ENCODE measurements at places on chromosomes 6 and 20.

DNA sequence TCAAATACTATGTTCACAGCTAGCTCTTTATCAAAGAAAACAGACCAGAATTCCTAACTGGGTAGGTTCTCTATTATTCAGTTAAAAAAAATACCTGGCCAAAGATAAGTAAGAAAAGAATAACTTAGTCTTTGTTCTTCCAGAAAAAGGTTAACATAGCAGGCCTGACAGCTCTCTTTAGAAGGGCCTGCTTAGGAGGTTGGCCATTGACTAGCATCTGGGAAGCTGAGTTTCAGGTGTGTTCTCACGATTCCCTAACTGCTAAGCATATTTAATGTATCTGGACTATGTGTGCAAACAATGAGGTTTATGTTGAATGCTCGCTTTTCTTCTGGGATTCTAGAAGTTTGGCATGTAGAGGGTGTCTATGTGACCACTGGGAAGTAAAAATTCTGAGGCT lies 618.9 kb downstream of the HACE1 start:
- no peak for DNase-seq

GRCh38 chr20:347640-348484 lies 951 bp downstream of the NRSN2 start:
- DNase-seq = peak; percentile 99

GRCh38 chr20:1827974-1828785 lies 67.0 kb upstream of the SIRPA start:
- DNase-seq = peak; percentile 94

- DNase-seq = no peak
Measured at GRCh38 chr20:46720776-46721425, 11.5 kb downstream of the SLC2A10 start.

- no peak for DNase-seq
Measured at GRCh38 chr6:22113026-22113766, 183.6 kb downstream of the PRL start.

DNA sequence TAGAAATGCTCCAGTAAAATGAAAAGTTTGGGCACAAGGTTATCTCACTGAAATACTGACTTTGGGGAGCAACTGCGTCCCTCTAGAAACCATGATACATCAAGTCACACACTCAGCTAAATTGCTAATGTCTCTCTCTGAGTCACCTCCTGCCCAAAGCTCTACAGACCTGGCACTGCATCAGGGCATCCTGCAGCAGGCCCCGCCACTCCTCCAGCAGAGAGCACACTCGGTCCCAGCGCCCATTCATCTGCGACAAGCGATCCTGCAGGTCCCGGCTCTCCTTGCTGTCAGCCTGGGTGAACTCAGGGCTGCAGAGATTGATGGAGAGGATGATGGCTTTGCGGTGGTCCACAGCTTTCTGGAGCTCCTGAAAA lies 329.0 kb downstream of the ESR1 start:
- no peak for DNase-seq

GRCh38 chr20:8602389-8603116 lies 466.3 kb upstream of the PLCB4 start:
- no peak for DNase-seq

GRCh38 chr6:96156425-96156824 lies 140.7 kb downstream of the FUT9 start:
- peak; percentile 84 for DNase-seq

GRCh38 chr6:139062932-139063646 lies 34.5 kb downstream of the ABRACL start:
- DNase-seq = no peak

- DNase-seq = no peak
Measured at GRCh38 chr20:3128275-3128984, 31.2 kb downstream of the FASTKD5 start.

DNA sequence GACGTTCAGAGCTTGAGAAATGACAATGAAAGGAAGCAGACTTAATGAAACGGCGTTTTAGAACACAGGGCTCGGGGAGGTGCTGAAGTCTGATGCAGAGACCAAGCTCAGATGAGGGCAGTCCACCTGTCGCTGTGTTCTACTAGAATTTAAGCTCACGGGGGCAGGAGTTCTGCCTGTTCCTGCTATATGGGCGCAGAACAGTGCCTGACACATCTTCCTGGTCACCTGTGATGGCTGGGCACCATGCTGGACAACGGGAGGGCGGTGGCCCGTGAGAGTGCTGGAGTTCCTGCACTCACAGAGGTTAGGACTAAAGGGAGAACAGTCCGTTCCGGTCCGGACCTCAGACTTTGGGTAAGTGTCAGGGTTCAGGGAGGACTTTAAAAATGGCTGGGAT lies 130.6 kb downstream of the ERMARD start:
- no peak for DNase-seq

DNA sequence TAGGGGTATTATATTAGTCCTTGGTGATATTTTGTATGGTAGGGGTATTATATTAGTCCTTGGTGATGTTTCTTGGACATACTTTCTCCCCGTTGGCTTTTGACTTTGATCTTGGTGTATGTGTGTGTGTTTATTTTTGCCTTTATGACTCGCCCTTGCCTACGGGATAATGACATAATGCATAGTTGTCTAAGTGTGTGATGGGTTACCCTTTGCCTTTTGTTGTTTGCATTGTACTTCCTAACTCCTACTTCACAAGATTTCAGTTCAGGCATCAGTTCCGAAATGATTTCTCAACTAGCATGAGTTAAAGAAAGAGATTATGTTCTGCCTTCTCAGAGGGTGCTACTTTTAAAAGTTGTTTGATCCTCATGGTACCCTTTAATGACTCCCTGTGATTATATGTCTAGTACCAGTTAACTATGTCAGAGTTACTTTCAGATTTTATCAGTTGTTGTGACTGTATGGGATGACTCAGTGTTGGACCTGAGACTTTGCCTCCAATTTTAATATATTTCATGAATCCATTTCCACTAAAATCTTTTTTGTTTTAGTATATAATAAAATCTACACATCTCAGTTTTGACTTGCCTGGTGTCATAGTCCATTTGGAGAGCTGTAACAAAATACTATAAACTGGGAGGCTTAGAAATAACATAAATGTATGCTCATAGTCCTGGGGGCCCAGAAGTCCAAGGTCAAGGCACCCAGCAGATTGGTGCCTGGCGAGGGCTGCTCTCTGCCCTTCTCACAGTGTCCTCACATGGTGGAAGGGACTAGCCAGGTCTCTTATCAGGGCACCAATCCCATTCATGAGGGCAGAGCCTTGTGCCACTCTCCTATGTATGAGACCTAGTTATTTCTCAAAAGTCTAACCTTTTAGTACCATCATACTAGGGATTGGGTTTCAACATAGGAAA lies 34.1 kb downstream of the CDYL start:
- no peak for DNase-seq

DNA sequence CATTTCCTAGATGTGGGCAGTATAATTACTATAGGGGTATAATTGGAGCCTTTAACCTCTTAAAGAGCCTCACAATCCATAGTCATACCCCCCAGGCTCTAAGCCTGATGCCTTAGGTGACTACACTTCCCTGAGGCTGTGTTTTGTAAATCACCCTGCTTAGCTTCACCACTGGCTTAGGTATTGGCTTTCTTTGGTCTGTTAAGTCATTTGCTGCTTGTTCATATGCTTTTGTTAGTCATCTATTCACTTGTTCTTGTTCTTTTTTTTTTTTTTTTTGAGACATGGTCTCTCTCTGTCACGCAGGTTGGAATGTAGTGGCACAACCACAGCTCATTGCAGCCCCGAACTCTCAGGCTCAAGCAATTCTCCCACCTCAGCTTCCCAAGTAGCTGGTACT lies 26.7 kb downstream of the KAT14 start:
- DNase-seq = peak; percentile 68

DNA sequence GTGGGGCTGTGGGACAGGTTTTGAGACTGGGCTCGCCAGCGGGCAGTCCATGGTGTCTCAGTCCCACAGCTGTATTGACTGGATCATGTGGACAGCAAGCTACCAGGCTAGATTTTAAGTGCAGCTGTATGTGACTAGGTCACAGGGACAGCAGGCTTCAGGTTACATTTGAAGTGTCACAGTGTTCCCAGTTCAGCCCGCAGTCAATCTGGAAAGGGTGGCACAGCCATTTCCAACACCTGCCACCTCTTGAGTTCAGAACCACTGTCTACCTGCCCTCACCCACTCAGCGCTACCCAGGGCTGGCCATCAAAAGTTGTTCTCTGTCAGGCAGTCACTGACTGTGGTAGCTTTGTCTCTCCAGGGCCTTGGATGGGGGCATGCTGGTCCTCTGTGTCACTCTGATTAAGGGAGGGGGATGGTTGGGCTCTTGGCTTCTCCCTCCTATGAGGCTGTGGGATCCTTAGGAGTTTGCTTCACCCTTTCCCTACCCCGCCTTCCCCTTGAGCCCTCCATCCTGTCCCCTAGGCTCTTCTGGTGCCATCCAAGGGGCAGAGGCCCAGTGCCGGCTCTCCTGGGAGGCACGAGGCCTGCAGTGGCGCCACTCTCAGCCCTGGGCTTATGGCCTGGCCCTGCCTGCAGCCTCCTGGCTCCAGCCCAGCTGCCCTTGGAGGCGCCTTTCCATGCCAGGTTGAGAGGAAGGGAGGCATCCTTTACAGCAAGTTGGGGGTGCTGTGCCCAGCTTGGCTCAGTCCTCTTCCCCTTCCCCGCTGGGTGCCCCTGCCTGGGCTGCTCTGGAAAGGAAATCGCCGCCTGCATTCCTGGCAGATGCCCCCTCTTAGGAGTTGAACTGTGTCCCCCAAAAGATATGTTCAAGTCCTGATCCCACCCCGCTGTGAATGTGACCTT lies 44.9 kb downstream of the PNLDC1 start:
- no peak for DNase-seq

DNA sequence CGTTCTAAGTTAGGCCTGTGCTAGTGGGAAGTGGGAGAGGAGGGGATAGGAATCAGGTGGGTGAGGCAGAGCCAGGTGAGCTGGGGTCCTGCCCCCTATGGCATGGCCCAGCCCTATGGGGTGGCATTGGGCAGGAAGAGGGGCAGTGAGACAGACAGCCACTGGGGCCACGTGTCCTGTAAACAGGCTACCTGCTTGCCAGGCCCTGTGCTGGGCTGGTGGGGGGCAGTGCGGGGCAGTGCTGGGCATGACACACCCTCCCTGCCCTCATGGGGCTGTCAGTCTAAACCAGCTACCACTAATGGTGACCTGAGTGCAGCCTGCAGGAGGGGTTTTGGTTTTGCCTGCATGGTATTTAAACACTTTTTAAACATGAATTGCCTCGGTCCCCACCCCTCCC lies 10.1 kb upstream of the PMEPA1 start:
- no peak for DNase-seq

DNA sequence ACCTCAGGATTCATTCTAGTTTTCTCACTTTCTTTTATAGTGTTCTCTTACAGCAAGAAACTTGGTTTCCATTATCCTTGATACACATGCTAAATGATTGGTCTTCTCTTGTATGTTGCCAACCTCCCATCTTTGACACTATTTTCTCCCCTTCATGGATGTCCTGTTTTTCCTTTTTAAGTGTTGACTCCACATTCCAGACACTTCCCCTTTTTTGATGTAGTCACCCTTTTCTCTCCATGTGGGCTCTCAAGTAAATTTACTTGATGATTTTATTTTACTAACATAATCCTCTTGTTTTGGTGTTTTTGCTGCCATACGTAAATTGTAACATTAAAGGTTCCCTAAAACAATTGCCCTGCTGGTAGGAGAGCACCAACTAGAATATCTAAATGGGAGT lies 148.1 kb downstream of the ZFAND3 start:
- DNase-seq = no peak

GRCh38 chr6:11738661-11739375 lies 39.8 kb downstream of the ADTRP start:
- DNase-seq = no peak

GRCh38 chr20:53960579-53961272 lies 109.7 kb downstream of the BCAS1 start:
- no peak for DNase-seq

GRCh38 chr6:3163248-3163594 lies 5.9 kb upstream of the TUBB2A start:
- no peak for DNase-seq

DNA sequence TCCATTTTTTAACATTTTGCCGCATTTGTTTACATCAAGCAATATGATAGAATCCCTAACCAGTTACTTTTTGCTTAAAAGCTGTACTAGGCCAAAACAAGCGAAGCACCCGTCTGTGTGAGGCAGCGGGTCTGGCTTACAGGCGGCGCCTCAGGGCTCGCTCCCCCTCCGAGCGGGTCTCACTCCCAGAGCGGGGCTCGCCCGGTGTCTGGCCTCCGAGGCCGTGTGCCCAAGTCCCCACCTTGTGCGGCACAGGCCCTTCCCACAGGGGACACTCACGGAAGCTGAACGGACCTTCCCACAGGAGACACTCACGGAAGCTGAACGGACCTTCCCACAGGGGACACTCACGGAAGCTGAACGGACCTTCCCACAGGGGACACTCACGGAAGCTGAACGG lies 23.4 kb downstream of the ZBTB46 start:
- DNase-seq = no peak

GRCh38 chr6:154732538-154733182 lies 556 bp upstream of the SCAF8 start:
- DNase-seq = peak; percentile 75

DNA sequence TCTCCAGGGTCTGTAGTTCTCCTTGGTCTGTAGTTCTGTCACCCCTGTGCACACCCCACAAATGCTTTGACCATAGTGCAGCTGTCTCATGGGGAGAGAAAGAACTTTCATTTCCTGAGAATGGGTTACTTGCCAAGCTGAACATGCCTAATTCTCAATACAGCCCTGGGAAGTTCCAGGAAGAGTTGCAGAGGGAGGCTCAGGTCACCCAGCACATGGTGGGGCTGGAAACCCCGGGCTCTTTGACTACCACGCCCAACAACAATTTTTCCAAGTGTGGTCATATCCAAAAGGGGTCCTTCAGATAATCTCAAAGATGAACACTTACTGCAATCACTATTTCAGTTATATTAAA lies 2.2 kb upstream of the PTPRA start:
- no peak for DNase-seq

- peak; percentile 90 for DNase-seq
Measured at GRCh38 chr6:155026022-155026705, 31.0 kb downstream of the TIAM2 start.

DNA sequence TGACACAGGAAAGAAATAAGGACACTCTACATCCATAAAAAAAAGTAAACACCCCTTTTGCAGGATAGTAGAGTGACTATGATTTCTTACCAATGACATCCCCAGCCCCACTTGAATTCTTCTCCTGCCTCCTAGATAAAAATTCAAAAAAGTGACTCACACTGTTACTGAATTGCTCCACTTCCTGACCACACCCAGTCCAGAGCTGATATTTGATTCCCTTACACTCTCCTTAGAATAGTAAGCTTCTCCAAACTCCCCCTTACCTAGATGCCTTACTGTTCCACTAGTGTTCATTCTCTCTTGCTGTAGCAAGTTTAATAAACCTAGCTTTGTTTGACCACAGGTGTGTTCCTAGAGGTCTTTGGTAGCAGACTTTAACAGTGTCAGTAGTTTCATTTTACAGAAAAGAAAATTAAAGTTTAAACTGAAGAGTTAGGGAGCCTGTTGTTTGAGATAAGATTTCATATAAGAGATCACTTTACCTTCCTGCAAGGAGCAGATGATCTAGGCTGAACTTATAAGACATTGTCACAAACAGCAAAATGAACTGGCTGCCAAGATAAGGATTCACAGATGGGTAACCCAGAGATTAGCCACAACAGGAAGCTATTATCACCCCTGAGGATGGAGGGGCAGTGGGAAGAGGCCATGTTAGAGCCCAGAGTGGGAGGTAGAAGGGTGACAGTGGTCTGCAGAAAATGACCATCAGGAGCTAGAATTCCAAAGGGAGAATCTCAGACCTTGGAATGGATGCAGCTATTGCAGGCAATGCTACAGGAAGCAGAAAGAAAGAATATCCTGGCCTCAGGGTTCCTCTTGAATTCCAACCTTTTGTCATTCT lies 28.4 kb upstream of the BTN3A2 start:
- DNase-seq = no peak

Data from islet precursor cell (in vitro differentiated cells).